ENCODE measurements at places on chromosomes 7 and 10. TPM values are rescaled to one million over a fixed set of nuclear protein-coding genes. Genes with fewer than 3 reads are reported as not detected.

The PVRIG gene
- 26.7 TPM for total RNA-seq

The STOX1 gene
- total RNA-seq = 0.41 TPM

The ADCY1 gene
- total RNA-seq = 58.9 TPM

The UPK3BL2 gene
- 24.8 TPM for total RNA-seq

The FANK1 gene
- total RNA-seq = not detected

GRCh38 chr10:18097524-18097923 lies 42.7 kb upstream of the CACNB2 start:
- DNase-seq = no peak
- H3K27ac ChIP-seq = no peak overlapping the region
- H3K36me3 ChIP-seq = no peaks in the 10 kb centered on the region
- no peak overlapping the region for H3K4me3 ChIP-seq
- no peaks in the 10 kb centered on the region for H3K4me1 ChIP-seq

- H3K4me1 ChIP-seq = peaks cover 49% of the 10 kb centered on the region
- peak overlapping the region; percentile 82 for H3K27ac ChIP-seq
- peaks cover 20% of the 10 kb centered on the region for H3K36me3 ChIP-seq
- DNase-seq = peak; percentile 79
- no peaks in the 10 kb centered on the region for H3K27me3 ChIP-seq
Measured at GRCh38 chr10:6204063-6204340, 1.3 kb downstream of the PFKFB3 start.

- no peak overlapping the region for H3K4me3 ChIP-seq
- H3K4me1 ChIP-seq = no peaks in the 10 kb centered on the region
- H3K27me3 ChIP-seq = peaks cover 24% of the 10 kb centered on the region
- no peaks in the 10 kb centered on the region for H3K36me3 ChIP-seq
Measured at GRCh38 chr7:104272767-104273384, 55.5 kb upstream of the LHFPL3 start.

- DNase-seq = no peak
- H3K27ac ChIP-seq = no peak overlapping the region
- H3K36me3 ChIP-seq = peaks cover 17% of the 10 kb centered on the region
- no peaks in the 10 kb centered on the region for H3K4me1 ChIP-seq
- H3K4me3 ChIP-seq = no peak overlapping the region
- no peaks in the 10 kb centered on the region for H3K27me3 ChIP-seq
Measured at GRCh38 chr7:66727058-66727457, 13.5 kb upstream of the RABGEF1 start.

- no peaks in the 10 kb centered on the region for H3K27me3 ChIP-seq
- no peaks in the 10 kb centered on the region for H3K36me3 ChIP-seq
- no peaks in the 10 kb centered on the region for H3K4me1 ChIP-seq
- no peak for DNase-seq
- H3K4me3 ChIP-seq = no peak overlapping the region
Measured at GRCh38 chr7:48710995-48711394, 213.4 kb upstream of the CDC14C start.

GRCh38 chr7:80187279-80187678 lies 52.6 kb downstream of the GNAI1 start:
- no peaks in the 10 kb centered on the region for H3K27me3 ChIP-seq
- H3K36me3 ChIP-seq = peaks cover 2% of the 10 kb centered on the region
- H3K27ac ChIP-seq = no peak overlapping the region
- H3K4me1 ChIP-seq = peaks cover 6% of the 10 kb centered on the region
- no peak overlapping the region for H3K4me3 ChIP-seq
- no peak for DNase-seq

- H3K4me1 ChIP-seq = no peaks in the 10 kb centered on the region
- no peaks in the 10 kb centered on the region for H3K36me3 ChIP-seq
- H3K27ac ChIP-seq = no peak overlapping the region
- no peak for DNase-seq
Measured at GRCh38 chr10:34664706-34665105, 150.4 kb downstream of the PARD3 start.

DNA sequence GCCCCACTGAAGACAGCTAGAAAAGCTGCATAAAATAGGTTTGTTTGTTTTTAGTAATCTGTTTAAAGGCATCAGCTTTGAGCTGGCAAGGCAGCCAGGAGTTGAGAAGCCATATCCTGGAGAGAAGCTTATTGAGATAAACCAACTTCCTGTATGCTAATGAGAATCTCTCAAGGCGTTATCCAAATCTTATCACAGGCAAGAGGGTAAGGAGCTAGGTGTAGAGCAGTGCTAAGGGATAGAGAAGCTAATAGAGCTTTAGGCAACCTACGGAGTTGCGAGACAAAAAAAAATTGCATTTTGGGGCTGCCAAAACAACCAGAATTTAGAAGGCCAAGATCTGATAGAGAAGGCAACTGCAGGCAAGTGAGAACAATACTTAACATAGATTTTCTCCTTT lies 641.6 kb downstream of the SH2D4B start:
- no peaks in the 10 kb centered on the region for H3K27me3 ChIP-seq
- no peak overlapping the region for H3K4me3 ChIP-seq
- no peak overlapping the region for H3K27ac ChIP-seq

GRCh38 chr10:2968401-2969058 lies 98.8 kb upstream of the PFKP start:
- no peak for DNase-seq
- H3K36me3 ChIP-seq = no peaks in the 10 kb centered on the region
- peaks cover 23% of the 10 kb centered on the region for H3K27me3 ChIP-seq
- H3K27ac ChIP-seq = no peak overlapping the region

GRCh38 chr7:48096273-48096672 lies 7.2 kb downstream of the UPP1 start:
- H3K36me3 ChIP-seq = peaks cover 16% of the 10 kb centered on the region
- no peaks in the 10 kb centered on the region for H3K27me3 ChIP-seq
- H3K27ac ChIP-seq = peak overlapping the region; percentile 97
- H3K4me3 ChIP-seq = peak overlapping the region; percentile 78
- DNase-seq = no peak

DNA sequence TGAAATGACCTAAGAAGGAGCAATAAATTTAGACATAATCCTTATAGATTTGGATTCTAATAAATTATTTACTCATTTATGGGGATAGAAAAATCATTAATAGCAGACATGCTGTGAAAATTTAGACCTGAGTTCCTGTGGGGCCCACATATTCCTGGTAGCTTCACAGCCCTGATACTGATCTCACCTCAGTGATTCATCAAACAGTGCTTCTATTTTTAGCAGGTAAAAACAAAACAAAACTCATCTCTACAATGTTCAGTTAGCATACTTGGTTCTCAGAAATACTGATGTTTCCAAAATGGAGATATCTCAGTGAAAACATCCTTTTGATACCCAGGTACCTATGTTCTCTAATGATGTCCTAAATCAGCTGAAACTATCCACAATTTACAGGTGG lies 841.1 kb upstream of the SORCS1 start:
- peaks cover 2% of the 10 kb centered on the region for H3K36me3 ChIP-seq

DNA sequence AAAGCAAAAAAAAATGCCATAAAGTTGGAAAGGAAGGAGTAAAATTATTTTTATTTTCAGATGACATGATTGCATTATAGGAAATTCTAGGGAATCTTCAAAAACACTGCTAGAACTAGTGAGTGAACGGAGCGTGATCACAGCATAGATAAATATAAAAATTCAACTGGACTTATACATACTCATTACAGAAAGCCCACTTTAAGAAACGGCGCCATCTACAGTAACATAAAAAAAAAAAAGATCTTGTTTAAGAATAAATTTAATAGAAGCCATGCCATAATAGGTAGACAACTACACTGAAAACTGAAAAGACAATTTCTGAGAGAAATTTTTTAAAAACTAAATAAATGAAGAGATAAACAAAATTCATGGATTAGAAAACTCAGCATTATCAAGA lies 623.1 kb upstream of the MGMT start:
- no peak overlapping the region for H3K4me3 ChIP-seq
- H3K27me3 ChIP-seq = no peaks in the 10 kb centered on the region
- no peaks in the 10 kb centered on the region for H3K4me1 ChIP-seq
- H3K27ac ChIP-seq = no peak overlapping the region
- no peak for DNase-seq
